ENCODE measurements at places on chromosomes 5 and 9. TPM values are rescaled to one million over a fixed set of nuclear protein-coding genes. Genes with fewer than 3 reads are reported as not detected.

DNA sequence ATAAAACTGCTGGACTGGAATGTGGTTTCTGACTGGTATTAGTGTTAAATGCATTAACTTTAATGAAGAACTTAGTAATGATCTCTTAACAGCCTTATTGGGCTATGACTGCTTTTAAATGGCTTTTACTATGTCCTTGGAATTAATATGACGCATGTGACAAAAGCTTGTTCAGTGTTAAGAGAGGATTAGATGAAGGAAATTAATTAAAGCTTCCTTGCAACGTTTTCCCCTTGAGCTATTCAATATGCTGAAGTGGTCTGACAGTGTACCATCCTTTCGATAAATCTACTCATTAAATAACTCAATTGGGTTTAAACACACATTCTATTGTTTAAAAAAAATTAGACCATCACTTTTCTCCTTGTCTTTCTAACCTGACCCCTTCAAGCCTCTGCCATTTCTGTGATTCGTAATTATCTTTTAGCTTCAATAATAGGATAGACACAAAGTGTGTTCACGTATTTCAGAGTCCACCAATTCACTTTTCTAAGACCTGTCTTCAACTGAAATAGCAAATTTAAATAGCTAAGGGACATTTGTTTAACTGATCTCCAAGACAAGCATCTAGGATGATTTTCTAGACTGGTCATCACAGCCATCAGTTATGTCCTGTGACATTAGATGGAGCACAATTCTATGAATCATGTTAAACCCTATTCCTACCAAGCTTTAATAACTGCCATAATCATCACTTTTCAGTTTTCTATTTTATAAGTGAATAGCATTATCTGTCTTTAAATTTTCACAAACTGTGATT, 1258.0 kb upstream of the CDH9 start:
- DNase-seq = no peak

DNA sequence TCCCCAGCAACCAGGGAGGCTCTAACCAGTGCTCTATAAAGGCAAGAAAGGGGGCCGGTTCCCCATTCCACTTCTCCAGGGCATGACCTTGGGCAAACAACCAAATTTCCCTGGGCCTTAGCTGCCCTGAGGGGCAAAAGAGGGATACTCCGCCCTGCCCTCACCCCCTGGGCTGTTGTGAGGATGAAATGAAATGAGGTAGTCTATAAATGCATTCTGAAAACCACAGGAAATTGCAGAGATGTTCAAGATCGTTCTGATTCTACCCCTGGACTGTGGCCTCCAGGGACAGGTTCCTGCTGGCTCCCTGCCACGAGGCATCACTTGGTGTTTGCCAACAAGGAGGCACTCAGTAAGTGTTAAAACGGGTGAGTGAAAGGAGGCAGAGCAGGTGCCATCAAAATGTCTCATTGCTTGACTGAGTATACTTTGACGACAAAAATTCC, 5.7 kb downstream of the RAPGEF1 start:
- DNase-seq = no peak

DNA sequence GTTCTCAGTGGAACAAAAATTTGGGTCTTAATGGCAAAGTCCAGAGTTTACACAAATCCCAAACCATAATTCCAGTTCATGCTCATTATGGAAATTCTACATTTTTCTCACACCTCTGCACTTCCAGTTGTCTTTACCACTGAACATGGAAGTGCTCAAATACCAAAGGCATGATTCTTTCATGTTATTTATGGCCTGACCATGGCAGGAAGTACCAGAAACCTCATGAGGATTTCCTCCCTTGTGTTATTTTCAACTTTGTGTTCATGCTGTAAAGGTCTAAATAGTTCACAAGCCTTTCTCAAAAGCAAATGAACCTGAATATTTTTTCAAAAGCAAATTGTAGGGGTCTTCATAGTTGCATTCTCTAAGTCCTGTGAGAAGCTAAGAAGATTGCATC, 82.0 kb upstream of the ITGA1 start:
- DNase-seq = no peak

DNA sequence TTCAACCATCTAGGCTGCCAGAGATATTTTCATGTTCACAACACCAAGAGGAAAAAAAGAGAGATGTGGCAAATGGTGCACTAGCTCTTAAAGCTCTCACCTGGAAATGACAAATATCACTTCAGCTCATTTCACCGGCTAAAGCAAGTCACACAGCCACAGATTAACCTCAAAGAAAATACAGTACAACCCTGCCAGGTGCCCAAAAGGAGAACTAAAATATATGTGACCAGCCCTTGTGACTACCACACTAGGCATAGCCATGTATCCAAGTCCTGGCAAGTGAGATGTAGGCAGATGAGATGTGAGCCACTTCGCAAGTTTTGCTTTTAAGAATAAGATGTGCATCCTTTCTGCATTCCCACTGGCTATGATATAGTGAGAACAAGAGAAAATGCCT, 41.4 kb downstream of the AGTPBP1 start:
- DNase-seq = no peak

GRCh38 chr9:91465420-91465819, 41.8 kb upstream of the NFIL3 start:
- no peak for DNase-seq

- no peak for DNase-seq
Measured at GRCh38 chr9:123678878-123679329, 251.0 kb downstream of the DENND1A start.

DNA sequence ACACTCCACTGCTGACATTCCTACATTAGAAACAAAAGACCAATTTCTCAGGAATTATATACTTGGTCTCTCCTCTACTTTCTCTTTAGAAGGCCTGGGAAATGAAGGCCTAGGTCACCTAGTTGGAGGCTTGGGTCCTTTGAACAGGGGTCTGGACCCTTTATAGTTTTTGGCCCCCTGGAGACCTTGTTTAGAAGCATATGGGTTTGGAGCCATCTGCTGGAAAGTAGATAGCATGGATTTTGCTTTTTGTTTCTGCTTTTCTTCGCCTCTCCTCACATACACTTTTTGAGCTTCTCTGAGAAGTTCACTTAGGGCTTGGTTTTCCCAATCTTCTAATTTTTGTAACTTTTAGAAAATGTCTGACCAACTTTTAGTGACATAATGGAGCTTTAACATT, 67.1 kb upstream of the CDK20 start:
- DNase-seq = no peak

- DNase-seq = no peak
Measured at GRCh38 chr9:77640741-77641580, 7.2 kb downstream of the GNA14 start.

GRCh38 chr9:135307300-135307699, 172.3 kb upstream of the PPP1R26 start:
- no peak for DNase-seq

GRCh38 chr9:83508067-83508466, 30.1 kb downstream of the FRMD3 start:
- DNase-seq = no peak

DNA sequence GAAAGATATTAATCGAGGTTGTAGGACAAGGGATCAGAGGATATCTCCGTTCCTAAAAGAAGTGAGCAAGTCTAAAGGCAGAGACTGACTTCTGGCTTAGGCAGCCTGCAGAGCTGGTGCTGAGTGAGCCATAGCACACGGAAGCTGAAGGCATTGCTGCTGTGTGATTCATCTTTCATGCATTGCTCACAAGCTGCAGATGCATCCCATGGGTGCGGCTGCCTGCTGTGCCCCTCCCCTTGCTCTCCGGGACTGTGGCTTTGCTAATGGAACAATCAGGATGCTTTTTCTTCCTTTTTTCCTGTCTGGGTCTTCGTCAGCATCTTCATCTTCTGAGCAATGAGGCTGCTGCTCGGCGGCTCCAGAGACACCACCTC, 341.4 kb downstream of the DIRAS2 start:
- DNase-seq = no peak

The DOCK8 gene
- 1.2 TPM for total RNA-seq

GRCh38 chr5:7382588-7382987, 13.3 kb upstream of the ADCY2 start:
- no peak for DNase-seq

- peak; percentile 10 for DNase-seq
Measured at GRCh38 chr9:8907868-8908267, 1108.3 kb upstream of the DMAC1 start.

GRCh38 chr5:96660971-96661854, 963 bp upstream of the CAST start:
- DNase-seq = peak; percentile 27

DNA sequence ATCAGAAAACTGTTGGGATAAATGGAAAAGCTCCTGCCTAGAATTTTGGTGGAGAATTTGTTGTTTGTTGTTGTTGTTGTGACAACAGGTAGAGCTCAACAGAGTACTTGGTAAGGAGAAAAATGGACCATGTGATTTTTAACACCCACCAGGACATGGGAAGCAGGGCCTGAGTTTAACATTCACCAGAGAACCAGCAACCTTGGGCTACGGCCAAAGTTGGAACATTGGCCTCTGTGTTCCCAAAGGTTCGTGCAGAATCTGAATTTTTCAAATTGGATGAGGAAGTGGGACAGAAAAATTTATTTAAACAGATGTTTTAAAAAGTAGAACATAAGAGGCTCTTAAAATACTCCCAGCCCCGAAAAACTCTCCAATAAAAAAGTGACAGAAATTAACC, 127.0 kb downstream of the GNA14 start:
- DNase-seq = no peak

GRCh38 chr5:128574041-128574440, 36.0 kb upstream of the FBN2 start:
- no peak for DNase-seq

DNA sequence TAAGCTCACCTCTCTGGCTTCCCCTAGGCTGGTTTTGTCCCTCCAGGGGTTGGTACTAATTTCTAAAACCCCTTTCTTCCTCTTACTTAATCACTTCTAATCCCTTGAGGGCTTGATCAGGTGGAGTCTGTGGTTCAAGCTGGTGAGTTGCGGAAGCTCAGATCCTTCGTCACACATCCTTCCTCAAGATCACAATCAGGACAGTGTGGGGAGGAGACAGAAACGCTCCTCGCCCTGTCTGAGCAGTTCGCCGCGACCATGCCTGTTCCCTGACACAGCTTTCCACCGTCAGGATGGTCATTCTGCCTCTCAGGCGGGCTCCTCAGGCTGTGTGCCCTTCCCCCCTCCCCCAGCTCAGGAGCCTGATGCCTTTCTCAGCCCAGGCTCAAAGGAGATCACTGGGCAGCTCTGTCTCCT, 24.3 kb downstream of the CPLX2 start:
- no peak for DNase-seq

DNA sequence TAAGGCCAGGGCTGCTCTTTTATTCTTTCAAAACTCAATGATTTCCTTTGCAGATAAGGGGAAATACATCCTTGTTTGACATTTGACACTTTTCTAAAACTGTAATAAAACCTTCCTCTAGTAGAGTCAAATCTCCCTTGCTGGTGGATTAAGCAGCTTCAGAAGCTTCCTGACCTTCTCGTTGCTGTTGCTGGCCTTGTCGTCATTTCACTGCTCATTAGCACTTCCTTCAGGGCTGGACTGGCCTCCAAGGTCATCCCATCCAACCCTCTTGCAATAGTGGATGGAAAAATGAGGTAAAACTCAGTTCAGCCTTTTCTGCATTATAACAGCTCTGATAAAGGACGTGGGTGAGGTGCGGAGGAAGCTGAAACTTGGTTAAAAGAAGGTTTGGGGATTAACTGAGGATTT, 1.1 kb upstream of the ADAMTSL1 start:
- no peak for DNase-seq

The LCN15 gene
- total RNA-seq = not detected

GRCh38 chr5:150639377-150639692, 1.1 kb upstream of the SYNPO start:
- no peak for DNase-seq

DNA sequence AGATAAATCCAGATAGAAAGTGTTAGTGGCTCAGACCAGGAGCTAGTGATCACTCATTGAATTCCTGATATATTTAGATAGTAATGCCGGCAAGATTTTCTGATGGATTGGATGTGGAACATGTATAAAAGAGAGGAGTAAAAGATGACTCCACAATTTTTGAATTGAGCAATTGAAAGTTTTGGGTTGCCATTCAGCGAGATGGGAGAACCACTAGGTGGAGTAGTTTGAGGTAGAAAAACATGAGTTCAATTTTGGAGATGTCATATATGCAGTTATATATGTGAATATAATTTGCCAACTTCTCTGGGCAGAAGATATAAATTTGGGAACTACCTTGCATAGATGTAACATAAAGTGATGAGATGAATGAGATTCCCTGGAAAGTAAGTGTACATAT, 502.5 kb upstream of the SEMA6A start:
- no peak for DNase-seq

- no peak for DNase-seq
Measured at GRCh38 chr5:31561946-31562345, 29.8 kb downstream of the C5orf22 start.

- no peak for DNase-seq
Measured at GRCh38 chr9:114078021-114078780, at the start of gene AMBP. TSS of gene AMBP (minus strand) at chr9:114078300. CDS start at chr9:114078209, 91 bp downstream.

GRCh38 chr9:108389056-108389455, 466.7 kb downstream of the ACTL7B start:
- DNase-seq = no peak

GRCh38 chr5:132263548-132264261, 6.2 kb downstream of the PDLIM4 start:
- no peak for DNase-seq

The SPTAN1 gene
- total RNA-seq = 476 TPM

- no peak for DNase-seq
Measured at GRCh38 chr5:107566986-107567385, 103.8 kb downstream of the EFNA5 start.

DNA sequence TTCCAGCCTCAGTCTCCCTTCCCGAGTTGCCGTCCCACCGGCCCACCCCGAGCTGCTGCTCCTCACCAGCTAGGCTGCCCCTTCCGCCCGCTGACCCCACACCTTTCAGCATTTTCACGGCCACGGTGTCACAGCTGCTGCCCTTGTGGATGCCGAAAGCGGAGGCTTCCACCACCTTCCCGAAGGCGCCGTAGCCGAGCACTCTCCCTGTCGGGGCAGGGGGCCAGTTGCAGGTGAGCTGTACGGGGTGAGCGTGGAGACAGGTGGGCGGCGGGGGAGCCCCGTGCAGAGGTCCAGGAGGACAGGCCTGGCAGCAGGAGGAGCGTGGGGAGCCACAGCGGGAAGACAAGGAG, 28.2 kb upstream of the SCGB3A1 start:
- no peak for DNase-seq

DNA sequence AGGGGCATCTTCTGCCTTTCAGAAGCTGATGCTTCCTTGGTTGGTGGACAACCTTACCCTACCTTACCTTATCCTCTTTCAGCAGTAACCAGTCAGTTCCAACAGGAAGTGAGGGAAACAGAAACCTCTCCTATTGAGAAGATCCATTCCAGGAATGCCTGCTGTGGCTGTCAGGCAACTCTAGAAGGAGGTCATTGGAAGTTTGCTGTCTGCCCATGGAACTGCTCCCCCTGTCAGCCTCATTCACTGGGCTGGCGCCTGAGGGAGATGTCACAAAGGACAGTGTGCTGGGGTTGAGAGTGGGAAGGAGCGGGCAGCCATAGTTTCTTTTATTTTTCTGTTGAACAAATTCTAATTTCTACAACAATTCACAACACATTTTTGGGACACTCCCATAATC, 54.7 kb downstream of the IRX1 start:
- DNase-seq = no peak

The TUSC1 gene
- 19.4 TPM for total RNA-seq

The SCGB3A2 gene
- total RNA-seq = not detected

The IL3 gene
- not detected for total RNA-seq

Measured in glomerular endothelial cell (primary cell).